GM23248 (cell line): ENCODE measurements at places on chromosomes 5 and 9.

GRCh38 chr5:122067390-122067789 lies 10.7 kb downstream of the LOX start:
- DNase-seq, result no peak

GRCh38 chr5:90783460-90784333 lies 225.1 kb downstream of the ADGRV1 start:
- peak; percentile 64 for DNase-seq

- no peak for DNase-seq
These were observed 625.6 kb downstream of the RAB3C start for GRCh38 chr5:59208474-59208873.

GRCh38 chr9:135887585-135888050 lies 19.7 kb downstream of the CAMSAP1 start:
- no peak for DNase-seq

GRCh38 chr9:68997666-68998065 lies 16.2 kb downstream of the PRKACG start:
- DNase-seq, result no peak

GRCh38 chr5:168001318-168001717 lies 290.1 kb upstream of the WWC1 start:
- DNase-seq, result no peak

DNA sequence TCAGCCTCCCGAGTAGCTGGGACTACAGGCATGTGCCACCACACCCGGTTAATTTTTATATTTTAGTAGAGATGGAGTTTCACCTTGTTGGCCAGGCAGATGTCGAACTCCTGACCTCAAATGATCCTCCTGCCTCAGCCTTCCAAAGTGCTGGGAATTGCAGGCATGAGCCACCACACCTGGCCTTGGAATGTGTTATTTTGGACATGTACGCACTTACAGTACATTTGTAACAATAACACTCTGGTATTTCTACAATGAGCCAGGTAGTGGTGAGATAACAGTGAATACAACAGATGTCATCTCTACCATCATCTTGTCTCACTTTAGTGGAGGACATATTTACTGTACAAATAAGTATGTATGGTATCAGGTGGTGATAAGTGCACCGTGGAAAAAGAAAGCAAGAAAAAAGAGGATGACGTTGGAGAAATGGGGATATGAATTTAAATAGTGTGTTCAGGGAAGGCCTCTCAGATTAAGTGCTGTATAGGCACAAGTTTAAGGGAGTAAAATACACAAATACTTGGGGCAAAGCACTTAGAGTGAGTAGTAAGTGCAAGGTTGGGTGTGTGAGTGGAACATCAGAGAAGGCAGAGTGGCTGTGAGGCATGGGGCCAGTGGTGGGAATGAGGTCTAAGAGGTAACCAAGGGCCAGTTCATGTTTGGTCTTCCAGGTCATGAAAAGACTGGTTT lies 100.1 kb downstream of the CDC42SE2 start:
- DNase-seq, result no peak

GRCh38 chr5:5141625-5142525 lies 1.7 kb downstream of the ADAMTS16 start:
- DNase-seq, result peak; percentile 76

GRCh38 chr5:143938230-143938629 lies 126.3 kb downstream of the HMHB1 start:
- DNase-seq, result peak; percentile 64

DNA sequence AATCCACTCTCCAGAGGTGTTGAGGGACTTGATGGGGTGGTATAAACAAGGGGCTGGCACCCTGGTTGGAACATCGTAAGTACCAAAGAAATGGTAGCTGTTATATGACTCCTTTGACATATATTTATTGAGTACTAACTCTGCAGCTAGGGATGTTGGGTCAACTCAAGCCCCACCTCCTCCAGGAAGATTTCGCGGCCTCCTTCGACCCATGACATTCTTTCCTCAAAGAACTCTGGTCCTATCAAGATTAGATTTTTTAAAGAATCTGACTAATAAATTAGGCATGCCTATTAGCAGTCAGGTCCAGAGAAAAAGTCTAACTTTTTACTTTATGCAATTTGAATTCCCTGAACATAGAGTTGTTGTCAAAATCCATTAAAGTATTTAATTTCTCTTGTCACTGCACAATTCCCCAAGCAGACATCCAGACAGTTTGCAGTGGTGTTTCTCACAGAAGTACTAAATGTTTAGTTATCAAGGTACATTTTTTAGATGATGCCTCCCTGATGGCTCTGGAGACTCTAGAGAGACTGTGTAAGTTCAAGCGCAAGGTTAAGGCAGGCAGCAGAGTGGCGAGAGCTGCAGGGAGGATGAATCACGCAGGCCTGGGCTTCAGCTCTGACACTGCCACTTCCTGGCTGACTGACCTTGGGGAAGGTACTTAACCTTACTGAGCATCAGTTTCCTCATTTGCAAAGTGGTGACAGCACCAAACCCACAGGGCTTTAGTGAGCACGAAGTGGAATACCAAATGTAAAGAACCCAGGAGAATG lies 209.6 kb downstream of the TTLL11 start:
- peak; percentile 55 for DNase-seq

- DNase-seq, result no peak
These were observed 75.4 kb upstream of the SELENOP start for GRCh38 chr5:42887097-42887496.

DNA sequence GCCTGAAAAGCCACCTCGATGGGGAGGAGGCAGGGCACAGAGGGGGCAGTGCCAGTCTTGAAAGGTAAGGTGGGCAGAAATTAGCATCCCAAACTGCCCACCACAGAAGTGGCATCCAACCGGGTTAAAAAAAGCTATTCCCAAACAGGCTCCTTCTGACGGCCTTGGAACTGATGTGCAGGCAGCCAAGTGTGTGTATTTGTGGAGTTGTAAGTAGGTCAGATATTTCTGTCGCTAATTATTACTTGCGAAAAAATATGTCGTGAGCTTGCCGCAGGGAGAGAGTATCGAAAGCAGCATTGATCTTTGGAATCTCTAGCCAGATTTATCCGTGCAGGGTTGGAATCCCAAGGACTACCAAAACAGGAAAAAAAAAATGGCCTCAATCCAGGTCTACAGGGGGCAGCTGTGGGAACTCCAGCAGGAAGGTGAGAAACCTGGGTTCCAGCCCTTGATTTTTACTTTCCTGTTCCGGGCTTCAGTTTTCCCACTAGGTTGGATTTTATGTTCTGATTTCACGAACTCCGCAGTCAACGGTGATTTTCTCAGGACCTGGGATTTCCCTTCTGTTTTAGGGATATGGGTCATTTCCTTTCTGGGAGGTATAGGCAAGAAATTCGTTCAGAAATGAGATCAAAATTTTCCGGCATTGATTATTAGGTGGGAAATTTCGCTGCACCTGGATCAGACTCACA lies 200.8 kb downstream of the RGS3 start:
- DNase-seq, result no peak

- DNase-seq, result peak; percentile 34
These were observed 32.2 kb upstream of the LECT2 start for GRCh38 chr5:135986891-135987401.

GRCh38 chr9:91089405-91090129 lies 272.2 kb downstream of the AUH start:
- DNase-seq, result peak; percentile 67

GRCh38 chr5:72622170-72622760 lies 115.1 kb upstream of the ZNF366 start:
- no peak for DNase-seq

GRCh38 chr9:93028448-93029006 lies 30.0 kb upstream of the SUSD3 start:
- no peak for DNase-seq

DNA sequence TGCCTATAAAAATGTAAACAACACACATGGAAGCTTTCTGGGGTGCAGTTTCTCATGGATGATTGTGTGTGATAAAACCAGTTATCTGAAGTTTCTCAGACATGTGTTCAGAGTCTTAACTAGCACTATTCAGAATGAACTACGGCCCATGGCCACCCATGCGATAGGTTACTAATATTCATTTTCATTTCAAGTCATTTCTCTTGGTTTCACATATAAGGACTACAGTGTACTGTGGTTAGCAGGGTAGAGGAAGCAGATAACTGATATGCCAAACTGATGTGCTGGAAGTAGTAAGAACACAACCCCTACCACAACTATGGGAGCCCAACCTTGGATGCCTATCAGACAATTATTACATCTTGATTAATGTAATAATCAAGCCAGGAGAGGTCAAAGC lies 372.1 kb downstream of the DTWD2 start:
- DNase-seq, result no peak

DNA sequence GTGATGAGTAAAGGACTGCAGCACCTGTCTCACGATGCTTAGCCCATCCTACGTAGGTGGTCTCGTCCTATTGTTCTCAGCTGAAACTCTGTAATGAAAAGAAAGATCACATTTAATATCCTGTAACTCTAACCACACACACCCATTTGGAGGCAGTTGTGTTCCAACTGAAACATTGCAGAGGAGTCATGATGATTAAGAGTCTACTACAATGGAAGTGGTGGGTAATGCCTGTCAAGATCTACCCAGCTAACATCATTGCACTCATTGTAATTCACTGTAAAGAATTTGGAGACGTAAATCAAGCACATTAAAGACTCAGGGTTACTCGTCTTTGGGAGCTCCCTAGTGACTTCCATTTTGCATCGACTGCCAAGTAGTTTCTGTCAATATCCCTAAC lies 106.0 kb upstream of the PTPN3 start:
- DNase-seq, result peak; percentile 18

GRCh38 chr5:9512457-9512856 lies 33.4 kb downstream of the SEMA5A start:
- peak; percentile 11 for DNase-seq

DNA sequence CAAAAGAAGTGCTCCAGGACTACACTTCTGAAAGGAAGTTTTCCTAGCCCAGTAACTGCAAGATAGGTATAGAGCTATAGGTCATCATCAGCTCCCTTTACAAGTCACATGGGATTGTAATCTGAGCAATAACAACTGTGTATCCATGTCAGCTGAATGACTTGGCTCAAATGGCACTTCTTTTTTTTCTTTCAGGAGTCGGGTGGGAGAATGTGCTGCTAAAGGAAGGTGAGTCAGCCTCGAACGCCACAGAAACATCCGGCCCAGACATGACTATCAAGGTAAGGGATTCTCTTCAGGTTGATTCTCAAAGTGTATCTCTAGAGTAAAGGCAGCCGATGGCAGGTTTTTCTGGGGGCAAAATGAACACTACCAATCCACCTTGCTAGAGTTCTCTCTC lies 192.2 kb downstream of the C9orf152 start:
- peak; percentile 68 for DNase-seq

GRCh38 chr9:93064392-93065134 lies 6.1 kb downstream of the SUSD3 start:
- no peak for DNase-seq

- no peak for DNase-seq
These were observed 49.0 kb downstream of the DIRAS2 start for GRCh38 chr9:90593646-90594045.

GRCh38 chr9:99980598-99980997 lies 74.1 kb downstream of the STX17 start:
- no peak for DNase-seq

- peak; percentile 96 for DNase-seq
These were observed 12.0 kb downstream of the PDGFRB start for GRCh38 chr5:150143350-150144245.

- DNase-seq, result no peak
These were observed 126.9 kb downstream of the SPOCK1 start for GRCh38 chr5:137372016-137372772.

- no peak for DNase-seq
These were observed 31.4 kb upstream of the SARDH start for GRCh38 chr9:133769511-133770075.

- DNase-seq, result peak; percentile 29
These were observed 11.3 kb upstream of the GGTA1 start for GRCh38 chr9:121510766-121511550.

GRCh38 chr9:130043654-130044623 lies 950 bp upstream of the FNBP1 start:
- DNase-seq, result peak; percentile 77

DNA sequence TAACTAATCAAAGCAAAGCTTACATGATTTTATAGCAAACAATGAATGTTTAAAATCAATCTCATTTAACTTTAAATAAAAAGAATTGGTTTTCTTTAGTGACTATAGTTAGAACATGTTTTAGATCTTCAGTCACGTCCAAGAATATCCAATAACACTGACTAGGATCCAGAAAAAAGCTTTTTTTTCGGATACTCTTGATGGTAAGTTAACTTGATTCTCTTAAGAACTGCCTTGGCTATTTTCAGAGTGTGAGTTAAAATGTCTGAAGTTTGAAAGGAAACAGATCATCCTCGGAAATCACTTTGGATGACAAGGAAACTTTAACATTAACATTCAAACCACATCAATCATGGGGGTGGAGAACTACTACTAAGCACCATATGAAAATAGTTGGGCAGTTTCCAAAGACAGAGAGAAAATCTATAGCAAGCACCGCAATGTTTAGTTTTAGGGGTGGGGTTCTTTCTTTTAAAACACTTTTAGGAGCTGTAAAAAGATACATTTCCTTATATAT lies 83.7 kb upstream of the SLC27A6 start:
- no peak for DNase-seq

DNA sequence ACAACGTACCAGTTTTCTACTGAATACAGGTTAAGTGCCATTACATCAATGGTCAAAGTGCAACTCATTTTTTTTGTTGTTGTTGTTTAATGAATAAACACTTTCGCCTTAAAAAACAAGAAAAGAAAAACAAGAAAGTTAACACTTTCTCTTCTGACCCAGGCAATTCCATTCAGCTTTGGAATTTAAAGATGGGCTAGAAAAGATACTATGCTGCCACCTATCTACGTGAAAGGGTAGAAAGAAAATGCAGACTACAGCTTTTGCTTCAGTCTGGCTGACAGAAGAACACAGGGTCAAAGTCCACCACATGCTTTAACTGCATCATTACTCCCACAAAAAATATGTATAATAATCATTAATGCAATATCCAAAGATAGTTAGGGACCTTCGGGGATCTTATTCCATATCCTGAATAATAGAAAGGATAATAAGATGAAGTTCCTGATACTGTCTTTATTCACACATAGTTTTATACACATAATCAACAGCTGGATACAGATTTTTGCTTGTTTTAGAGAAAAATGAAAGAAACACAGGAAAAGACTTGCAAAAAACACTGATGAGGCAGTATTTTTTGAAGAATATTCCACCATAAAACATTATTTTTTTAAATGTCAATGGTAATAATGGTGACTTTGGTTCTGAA lies 40.4 kb downstream of the ZDHHC21 start:
- DNase-seq, result peak; percentile 27

DNA sequence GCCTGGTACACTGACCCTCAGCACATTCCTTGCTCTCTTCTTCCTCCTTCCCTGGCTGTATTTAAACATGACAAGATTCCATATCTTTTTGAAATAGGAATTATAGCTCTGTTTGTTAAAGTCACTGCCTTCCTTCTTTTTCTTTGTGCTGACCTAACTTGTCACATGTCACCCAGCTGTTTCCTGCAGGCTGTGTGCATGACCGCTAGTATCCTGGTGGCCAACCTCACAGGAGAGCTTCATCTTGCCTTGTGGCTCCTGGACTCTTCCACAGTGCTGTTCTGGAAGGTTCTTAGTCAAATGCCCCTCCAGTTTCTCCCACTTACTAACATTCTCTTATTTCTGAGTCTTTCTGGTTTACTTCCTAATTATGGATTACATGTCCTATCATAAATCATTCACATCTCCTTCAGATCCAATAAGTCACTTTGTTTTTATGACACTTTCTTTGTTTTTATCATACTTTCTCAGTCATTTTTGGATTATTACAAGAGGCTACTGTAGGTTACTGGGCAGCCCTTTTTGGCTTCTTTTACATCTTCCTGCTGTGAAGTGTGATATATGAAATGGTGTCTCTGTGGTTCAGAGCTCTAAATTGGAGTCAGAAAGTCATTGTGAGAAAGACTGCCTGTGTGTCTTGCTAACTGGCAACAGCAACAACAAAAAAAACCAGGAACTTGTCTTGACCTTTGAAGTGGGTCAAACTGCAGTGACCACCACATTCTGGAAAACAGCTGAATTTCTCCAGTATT lies 463.6 kb upstream of the DAP start:
- DNase-seq, result no peak
